Left ventricle myocardium inferior (tissue), 1 donor: ENCODE measurements at places on chromosomes 4 and X. TPM values are rescaled to one million over a fixed set of nuclear protein-coding genes. Genes with fewer than 3 reads are reported as not detected.

DNA sequence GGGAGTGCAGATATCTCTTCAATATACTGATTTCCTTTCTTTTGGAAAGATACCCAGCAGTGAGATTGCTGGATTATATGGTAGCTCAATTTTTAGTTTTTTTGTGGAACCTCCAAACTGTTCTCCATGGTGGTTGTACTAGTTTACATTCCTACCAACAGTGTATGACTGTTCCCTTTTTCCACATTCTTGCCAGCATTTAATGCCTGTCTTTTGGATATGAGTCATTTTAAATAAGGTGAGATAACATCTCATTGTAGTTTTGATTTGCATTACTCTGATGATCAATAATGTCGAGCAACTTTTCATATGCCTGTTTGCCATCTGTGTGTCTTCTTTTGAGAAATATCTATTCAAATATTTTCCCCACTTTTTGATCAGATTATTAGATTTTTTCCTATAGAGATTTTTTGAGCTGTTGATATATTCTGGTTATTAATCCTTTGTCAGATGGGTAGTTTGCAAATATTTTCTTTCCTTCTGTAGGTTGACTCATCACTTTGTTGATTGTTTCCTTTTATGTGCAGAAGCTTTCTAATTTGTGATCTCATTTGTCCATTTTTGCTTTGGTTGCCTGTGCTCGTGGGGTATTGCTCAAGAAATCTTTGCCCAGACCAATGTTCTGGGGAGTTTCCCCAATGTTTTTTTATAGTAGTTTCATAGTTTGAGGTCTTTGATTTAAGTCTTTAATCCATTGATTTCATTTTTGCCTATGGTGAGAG is 552.7 kb downstream of the ZNF674 start:
- no peak for DNase-seq

DNA sequence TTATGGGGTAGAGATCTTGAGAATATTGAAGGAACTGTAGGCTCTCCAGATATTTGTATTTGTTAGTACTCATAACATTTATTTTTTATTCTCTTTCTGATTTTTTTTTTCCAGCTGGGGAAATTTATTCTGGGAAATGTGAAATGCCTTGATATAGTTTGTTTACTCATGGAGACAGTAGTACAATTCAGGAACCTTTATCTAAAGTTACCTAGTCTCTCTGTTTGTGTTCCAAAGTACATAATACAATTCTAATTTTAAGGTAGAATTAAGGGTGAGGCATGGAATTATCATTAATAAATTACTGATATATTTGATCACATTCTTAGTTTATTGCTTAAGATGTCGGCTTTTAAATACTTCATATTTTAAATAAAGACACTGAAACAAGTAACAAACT is 114.0 kb downstream of the RS1 start:
- DNase-seq: no peak

DNA sequence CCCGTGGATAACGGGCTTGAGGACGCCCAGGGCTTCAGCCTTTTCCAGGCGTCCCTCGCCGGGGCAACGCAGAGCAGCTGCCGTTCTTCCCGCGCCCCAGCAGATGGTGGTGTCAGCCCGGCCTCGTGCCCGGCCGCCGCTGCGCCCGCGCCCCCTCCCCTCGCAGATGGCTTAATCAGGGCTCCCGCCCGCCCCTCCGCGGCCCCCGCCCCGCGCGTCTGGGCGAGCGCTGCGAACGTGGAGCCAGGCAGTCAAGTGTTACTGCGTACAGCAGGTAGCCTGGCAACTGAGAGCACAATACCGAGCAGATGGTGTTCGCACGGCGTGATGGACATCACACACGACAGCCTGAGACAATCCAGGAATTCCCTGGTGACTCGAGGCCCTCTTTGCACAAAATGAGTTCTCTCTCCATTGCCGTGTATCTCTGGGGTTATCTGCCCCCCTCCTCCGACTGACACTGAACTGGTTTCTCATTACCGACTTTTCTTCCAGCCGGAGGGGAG is 69.3 kb downstream of the MGST2 start:
- peak; percentile 90 for DNase-seq

DNA sequence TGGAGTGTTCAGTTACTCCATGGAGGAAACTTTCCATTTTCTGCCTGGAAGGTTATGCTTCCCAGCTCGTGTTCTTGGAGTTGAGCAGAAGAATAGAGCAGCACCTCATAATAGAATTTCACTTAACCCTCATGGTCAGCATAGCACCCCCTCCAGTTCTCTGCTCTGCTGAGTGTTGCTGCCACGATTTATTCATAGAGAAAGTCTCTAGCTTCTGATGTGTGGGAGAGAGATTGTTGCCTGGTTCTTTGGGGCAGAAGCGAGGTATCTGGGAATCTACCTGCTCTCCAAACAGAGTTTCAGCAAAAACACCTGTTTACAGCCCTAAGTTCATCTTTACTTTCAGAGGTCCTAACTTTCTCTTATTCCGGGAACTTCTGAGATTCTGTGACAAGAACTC is 3.9 kb upstream of the DTHD1 start:
- DNase-seq: no peak

DNA sequence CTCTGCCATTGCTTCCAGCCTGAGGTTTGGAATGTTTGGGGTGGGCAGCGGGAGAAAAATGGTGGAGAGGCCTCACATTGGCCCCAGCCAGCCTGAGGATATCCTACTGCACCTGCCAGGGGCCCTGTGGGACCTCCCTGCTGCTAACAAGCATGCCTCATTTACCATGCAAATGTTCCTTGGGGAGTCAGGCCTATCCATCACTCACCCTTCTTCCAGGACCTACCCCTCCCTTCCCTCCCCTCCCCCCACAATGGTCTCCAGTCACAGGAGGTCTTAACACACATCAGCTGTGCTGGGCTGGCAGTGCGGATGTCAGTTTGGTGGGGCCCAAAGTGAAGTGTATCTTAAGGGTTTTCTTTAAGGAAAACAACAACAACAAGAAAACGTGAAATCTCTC is 139.2 kb downstream of the SHOX start:
- DNase-seq: no peak

DNA sequence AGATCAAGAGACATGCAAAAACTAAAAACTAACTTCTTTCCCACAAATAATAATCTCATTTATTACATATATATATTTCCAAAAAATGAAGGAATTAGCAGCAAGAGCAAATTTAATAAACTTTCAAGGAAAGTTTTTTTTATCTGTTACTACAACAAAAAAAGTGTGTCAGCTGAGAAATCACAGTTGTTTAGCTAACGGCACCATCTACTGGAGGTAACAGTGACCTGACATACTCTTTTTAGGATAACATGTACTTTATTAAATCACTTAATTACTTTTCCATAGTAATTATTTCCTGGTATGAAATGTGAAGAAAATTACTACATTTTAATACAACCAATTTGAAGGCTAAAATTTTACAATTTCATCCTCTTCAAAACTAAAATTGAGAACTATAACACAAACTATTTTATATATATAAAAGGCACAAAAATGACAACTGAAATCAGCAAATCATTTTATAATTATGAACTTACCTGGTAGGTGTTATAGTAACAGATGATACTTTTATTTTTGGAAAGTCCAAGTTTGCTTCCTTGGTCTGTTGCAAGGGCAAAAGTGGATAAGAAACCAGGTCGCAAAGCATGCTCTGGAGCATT is 9.1 kb downstream of the LAMTOR3 start:
- no peak for DNase-seq

DNA sequence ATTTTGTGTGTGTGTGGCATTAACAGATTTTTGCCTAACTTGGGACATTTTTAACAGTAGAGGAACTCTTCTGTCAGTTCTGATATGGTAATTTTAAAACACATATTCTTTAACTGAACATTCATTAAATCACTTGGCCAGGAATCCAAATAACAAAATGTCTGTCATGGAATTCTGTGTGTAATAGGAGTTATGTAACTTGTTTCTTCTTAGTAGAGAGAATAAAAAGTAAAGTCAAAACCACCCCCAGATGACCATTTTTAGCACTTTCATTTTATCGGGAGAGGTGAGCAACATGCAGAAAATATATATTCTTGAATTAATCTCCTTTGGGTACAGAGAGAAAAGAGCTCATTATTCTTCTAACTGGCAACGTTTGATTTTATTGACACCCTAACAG is 1740.3 kb downstream of the STIM2 start:
- no peak for DNase-seq

DNA sequence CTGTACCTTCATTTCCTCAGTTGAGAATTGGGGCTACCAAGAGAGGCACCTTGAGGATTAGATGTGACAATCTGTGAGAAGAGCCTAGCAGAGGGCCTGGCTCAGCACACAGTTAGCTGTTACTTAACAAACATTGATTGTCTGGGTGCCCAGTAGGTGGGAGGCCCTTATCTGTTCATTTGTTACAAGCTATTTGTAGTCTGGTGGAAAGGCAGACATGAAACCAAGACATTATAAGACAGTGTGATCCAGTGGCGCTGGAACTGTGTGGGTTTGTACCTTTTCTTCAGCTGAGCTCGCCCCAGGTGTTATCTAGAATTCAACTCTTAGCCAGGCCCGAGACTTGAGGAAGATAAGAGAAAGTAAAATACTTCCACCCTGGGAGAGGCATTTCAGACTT is 16.9 kb downstream of the AKAP4 start:
- DNase-seq: no peak

- DNase-seq: no peak
Observed at GRCh38 chrX:136204571-136204970, 46.6 kb downstream of the MAP7D3 start.

GRCh38 chr4:66574145-66574978 is 904.1 kb upstream of the EPHA5 start:
- no peak for DNase-seq

- no peak for DNase-seq
Observed at GRCh38 chr4:86496094-86497080, 97.7 kb upstream of the PTPN13 start.

- no peak for DNase-seq
Observed at GRCh38 chrX:38086451-38087215, 80.3 kb downstream of the SYTL5 start.

- no peak for DNase-seq
Observed at GRCh38 chr4:156473151-156473550, 498.4 kb downstream of the PDGFC start.

GRCh38 chrX:101369687-101370086 is 16.3 kb downstream of the BTK start:
- DNase-seq: no peak

GRCh38 chr4:148079961-148080360 is 348.1 kb downstream of the ARHGAP10 start:
- no peak for DNase-seq

DNA sequence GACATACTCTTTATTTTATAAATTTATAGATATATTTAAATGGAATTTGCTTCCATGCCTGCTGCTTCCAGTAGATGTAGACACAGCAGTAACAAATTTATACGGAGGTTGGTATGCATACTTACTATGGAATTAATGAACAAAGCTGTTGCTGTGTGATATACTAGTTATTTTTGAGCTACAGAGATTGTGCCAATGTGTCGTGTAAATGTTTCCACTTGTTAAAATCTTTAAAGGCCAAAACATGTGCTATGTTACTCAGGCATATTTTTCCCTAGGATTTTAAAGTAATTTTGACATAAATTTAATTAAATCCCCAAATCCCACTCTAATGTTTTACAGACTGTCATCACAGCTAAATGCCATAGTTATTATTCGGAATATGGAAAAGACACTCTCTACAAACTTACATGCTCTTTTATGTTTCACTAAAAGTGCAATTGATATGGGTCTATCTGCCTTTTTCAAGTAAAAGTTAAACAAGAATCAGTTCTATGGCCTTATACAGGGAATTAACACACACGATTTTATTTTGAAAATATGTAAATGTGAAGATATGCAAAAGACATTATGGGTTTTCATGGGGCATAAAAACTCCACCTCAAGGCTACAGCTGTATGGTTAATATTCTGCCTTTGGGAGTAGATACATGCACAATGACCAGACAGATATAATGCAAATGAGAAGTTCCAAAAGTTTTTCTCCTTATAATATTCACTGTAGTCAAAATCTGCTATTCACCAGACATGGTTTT is 256.8 kb downstream of the FSTL5 start:
- no peak for DNase-seq

DNA sequence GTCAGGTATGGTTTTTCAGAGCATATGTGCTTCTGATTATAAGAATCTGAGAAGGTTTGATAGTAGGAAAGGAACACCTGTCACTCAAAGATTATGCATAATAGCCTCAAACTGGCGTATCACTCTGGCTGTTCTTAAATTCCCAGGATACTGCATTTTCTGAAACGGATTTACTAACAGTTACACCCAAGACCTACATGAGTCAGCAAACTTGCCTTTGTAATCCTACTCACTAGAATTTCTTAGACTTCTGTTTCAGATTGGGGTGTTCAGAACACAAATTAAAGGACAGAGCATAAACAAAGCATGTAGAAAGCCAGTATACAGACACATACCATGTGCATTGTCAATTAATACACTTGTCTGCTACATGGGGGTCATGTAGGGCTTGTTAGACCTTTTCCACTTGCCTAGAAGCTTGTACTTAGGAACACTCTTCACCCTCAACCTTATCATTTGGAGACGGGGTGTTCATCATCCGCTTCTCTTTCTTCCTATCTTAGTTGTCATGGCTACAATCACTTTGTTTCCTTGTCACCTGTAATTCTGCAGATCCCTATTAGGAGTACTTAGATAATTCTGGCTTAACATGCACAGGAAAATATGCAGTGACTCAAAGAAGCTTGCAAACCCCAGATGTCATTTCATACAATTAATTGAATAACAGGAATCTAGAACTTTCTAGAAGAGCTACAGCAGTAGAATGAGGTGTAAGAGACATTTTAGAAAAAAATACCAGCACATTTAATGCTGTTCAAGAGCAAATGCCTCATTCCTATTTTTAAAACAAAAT is 593.0 kb upstream of the TENM3 start:
- no peak for DNase-seq

DNA sequence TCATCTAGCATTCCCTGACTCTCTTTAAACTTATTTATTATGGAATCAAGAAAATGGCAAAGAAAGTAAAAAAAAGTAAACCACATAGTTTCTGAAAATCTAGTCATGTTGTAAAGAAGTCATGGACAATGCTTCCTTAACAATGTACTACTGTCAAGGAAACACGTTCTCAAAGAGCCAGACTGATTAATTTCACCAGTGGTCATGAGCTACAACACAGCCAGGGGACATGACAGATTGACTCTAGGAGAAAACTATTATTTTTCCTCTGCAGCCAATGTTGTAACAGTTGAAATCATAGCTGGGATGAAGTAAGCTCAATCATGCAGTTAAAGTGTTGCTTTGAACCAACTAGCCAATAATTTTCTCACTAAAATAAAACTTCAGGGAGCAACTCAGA is 109.2 kb downstream of the MAPK10 start:
- DNase-seq: no peak

DNA sequence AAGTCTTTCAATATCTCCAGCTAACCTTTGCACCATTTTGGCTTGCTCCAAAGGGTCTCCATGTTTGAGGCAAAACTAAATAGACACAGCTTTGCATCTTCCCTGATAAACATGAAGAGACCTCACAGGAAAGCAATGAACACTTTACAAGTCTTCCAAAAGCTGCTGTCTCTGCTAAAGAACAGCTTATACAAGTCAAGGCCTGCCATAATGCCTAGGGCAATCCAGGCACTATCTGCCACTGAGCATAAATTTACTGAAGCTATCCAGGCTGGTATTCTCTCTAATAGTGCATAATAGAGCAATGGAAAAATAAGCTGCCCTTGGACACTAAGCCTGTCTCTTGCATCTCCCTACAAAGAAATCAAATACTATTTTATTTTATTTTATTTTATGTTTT is 60.1 kb upstream of the S100G start:
- no peak for DNase-seq

The GPR119 gene
- not detected for total RNA-seq

The FAM241A gene
- 7.6 TPM for total RNA-seq

The SPANXD gene
- total RNA-seq: not detected

The ETDB gene
- total RNA-seq: not detected

The RENBP gene
- 7.5 TPM for total RNA-seq

The SHROOM4 gene
- 10.5 TPM for total RNA-seq

The RTL9 gene
- total RNA-seq: 0.66 TPM

The UGT2B17 gene
- total RNA-seq: not detected
